Inflammatory macrophage treated with lipopolysaccharide for 1 hour (primary cell): ENCODE measurements at places on chromosomes 12 and 14.

DNA sequence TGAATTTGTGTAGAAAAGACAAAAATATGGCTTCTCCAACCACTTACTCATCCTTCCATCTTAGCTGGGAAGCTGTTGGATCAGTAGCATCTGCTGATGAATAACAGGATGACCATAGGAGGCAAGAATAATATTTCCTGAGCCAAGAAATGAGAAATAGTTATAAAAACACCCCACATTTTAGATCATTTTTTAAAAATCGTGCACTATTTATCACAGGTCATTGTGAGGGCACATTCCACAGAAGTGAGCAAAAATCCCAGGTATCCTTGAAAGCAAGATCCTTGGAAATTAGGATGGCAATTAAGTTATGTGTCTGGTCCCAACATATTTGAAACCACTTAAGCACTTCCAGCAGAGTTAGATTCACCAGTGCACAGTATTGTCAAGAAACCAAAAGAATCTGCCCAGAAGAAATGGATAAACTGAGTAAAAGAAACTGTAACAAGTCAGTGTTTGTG, 8.4 kb downstream of the FAR2 start:
- no peak for DNase-seq

GRCh38 chr12:47547077-47547476, 158.8 kb downstream of the RPAP3 start:
- DNase-seq, result peak; percentile 4

DNA sequence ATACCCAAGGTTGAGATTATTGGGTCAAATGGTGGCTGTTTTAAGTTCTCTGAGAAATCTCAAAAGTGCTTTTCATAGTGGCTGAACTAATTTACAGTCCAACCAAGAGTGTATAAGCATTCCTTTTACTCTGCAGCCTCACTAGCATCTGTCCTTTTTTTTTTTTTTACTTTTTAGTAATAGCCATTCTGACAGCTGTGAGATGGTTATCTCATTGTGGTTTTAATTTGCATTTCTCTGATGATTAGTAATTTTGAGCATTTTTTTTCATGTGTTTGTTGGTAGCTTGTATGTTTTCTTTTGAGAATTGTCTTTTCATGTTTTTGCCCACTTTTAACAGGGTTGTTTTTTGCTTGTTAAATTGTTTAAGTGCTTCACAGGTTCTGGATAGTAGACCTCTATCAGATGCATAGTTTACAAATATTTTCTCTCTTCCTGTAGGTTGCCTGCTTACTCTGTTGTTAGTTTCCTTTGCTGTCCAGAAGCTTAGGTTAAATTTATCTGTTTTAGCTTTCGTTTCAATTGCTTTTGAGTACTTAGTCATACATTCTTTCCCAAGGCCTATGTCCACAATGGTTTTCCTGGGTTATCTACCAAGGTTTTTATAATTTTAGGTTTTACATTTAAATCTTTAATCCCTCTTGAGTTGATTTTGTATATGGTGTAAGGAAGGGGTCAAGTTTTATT, 881.3 kb upstream of the SEL1L start:
- no peak for DNase-seq

DNA sequence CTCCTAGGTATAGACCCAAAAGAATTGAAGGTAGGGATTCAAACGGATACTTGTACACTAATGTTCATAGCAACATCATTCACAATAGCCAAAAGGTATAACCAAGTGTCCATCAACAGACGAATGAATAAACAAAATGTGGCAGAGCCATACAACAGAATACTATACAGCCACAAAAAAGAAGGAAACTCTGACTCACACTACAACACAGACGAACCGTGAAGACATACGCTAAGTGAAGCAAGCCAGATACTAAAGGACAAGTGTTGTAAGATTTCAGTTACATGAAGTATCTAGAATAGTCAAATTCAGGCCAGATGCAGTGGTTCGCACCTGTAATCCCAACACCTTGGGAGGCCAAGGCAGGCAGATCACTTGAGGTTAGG, 19.1 kb downstream of the CAMKK2 start:
- DNase-seq, result peak; percentile 53

DNA sequence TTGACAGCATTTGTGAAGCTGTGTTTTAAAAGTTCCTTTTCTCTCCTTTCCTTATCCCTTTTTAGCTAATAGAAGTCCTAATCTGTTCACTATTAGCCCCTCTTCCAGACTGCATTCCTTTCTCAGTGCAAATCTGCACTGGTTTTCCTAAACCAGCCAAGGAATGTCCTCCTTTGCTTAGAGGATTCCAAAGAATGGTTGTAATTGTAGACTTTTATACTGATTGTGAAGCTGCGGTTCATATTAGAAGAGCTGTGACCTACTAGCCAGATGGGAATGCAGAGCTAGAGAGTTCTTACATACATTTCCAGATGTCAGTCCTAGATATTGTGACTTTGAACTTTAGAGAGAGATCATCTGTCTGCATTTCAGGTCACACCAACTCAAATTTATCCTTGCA, 79.8 kb downstream of the MYRFL start:
- no peak for DNase-seq

GRCh38 chr12:89087876-89088275, 264.4 kb downstream of the DUSP6 start:
- DNase-seq, result no peak

- DNase-seq, result no peak
Measured at GRCh38 chr14:100327128-100327527, 4.0 kb downstream of the SLC25A47 start.

DNA sequence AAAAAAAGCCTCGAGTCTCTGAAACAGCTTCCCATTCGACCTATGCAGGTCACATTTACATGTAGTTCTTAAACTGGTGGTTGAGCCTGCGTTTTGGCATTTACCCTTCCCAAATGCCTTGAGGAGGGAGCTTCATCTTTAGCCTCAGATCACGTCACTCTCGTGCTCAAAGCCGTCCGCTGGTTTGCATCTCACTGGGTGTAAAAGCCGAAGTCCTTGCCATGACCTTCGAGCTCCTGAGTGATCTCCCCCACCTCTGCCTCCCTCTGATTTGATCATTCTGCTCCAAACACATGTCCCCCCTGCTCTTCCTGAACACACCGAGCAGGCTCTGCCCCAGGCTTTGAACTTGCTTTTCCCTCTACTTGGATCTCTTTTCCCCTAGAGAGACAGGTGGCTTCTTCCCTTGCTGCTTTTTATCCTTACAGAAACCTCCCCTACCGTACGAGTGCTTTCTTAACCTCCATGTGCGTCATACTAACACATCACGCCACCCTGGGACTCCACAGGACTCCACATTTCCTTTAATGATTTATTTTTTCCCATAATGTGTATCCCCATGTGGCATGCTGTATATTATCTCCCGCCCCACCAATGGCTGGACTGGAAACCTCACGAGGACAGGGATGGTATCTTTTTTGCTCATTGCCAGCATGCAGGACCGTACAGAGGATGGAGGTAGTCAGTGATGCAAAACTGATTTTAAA, 610.7 kb downstream of the VRK1 start:
- no peak for DNase-seq

- no peak for DNase-seq
Measured at GRCh38 chr12:108484431-108484830, 30.6 kb upstream of the FICD start.

DNA sequence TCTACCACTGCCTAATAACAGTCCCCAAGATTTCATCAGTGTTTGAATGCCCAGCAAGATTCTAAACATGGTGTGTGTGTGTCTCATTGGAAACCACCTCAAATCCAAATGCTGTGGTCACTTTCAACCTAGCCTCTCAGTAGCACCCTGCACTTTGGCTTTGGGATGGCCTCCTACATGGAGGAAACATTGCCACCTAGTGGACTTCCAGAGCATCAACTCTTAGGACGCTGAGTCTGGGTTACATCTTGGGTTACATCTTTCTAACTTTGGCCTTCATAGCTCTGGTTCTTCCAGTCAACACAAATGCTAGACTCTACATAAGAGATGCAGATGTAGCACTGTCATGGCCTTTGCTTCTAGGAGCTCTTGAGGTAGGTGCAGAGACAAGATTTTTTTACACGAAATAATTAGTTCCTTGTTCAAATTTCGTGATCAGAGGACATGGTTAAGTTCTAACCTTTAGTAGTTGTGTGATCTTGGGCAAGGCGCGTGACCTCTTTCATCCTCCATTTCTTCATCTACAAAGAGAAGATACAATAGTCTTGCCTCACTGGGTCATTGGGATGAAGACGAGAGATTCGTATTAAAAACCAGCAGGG, 113.5 kb upstream of the VASH1 start:
- peak; percentile 35 for DNase-seq

DNA sequence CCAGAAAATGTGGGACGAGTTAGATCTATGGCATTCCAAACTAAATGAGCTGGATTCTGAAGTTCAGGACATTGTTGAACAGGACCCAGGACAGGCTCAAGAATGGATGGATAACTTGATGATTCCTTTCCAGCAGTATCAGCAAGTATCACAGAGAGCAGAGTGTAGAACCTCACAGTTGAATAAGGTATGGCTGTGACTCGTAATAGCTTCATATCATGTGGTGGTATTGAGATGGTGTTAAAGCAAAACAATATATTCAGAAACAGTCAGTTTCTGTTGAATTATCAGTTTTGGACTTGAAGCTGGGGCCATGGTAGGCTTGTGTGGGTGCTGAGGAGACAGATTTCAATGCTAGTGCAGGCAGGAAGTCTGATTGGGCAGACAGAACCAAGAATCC, 213.7 kb downstream of the ESR2 start:
- no peak for DNase-seq

DNA sequence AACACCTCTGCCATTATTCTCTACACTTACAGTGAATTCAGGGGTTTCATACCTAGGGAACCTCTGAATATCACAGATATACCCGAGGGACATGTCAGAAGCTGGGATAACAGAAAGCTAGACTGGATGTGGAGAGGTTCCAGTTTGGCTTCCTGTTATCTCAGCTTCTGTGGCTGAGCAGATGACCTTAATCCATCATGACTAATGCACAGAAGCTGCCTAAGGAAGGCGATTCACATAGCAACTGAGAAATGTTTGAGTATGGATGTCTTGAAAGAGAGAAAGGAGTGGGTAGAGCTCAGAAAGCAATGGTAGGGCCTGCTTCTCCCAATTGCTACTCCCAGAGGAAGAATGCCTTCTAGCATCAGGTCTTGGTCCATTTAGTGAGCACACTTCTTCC, 187.6 kb downstream of the RMST start:
- no peak for DNase-seq

DNA sequence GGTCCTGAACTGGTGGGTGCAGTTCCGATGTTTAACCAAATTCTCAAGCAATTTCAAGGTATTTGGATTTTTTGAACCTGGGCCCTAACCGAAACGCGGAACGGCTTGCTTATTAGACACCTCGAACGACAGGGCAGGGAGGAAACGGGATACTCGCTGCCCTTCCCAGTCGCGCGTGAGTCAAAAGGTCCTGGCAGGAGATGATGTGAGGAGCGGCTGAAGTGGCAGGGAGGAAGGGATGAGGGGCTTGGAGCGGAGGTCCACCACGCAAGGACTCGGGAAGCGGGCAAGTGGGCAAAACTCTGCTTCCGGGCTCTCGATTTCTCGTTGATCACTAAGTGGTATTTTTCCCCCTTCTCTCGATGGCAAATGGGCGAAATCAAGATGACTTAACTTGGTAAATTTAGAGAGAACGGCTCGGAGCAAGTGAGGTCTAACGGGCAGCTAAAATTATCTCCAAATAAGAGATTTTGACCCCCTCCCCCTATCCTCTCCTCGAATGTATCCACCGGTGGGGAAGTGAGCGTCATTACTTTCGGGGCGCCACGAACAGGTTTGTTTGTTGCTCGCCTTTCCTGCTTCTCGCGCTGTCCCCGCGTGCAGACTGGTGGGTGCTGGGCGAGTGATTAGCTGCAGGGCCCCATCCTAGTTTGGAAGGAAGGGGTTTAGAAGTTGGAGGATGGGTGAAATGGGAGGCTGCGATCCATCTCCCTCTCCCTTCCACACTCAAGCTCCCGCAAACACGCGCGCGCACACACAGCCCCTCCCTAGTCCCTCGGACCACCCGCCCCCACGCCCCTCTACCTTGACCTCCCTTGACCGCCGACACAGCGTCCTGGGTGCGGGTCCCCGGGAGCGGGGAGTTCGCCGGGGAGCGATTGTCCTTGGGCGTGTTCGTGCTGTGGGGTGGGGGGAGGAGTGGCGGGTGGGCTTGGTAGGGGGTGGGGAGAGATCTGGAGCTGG, 986 bp upstream of the NTF3 start:
- no peak for DNase-seq

- no peak for DNase-seq
Measured at GRCh38 chr14:84409435-84409834, 1120.5 kb upstream of the FLRT2 start.

DNA sequence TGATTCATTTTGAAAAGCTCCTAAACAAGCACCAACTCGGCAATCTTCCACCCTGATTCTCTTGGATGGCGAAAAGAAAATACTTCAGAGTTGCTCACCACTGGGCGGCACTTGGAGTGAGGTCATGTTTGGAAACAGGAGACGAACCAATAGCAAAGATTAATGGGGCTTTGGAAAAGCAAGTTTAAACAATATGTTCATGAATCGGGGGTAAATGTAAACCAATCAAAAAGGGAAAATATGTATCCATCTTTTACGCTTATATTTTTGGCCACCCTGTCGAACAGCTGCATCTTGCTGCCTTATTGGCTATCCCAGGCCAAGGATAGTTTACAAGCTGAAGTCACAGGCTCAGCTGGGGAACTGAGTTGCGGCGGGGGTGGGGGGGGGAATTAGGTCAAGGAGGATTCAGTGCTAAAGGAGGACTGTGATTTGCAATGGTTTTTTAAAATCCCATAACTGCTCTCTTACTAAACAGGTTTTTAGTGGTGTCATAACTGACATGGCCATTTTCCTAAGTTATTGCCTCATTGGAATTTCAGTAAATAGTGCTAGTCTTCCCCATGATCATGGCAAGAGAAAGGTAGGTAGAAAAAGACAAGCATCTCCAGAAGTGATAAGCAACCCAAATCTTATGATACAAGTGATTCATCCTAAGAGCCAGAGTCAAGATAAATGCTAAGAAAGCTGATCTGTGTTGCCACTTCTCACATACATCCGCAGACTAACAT, 210.6 kb downstream of the PHLDA1 start:
- DNase-seq, result no peak

- peak; percentile 78 for DNase-seq
Measured at GRCh38 chr12:6959058-6959804, 8.1 kb downstream of the PTPN6 start.

DNA sequence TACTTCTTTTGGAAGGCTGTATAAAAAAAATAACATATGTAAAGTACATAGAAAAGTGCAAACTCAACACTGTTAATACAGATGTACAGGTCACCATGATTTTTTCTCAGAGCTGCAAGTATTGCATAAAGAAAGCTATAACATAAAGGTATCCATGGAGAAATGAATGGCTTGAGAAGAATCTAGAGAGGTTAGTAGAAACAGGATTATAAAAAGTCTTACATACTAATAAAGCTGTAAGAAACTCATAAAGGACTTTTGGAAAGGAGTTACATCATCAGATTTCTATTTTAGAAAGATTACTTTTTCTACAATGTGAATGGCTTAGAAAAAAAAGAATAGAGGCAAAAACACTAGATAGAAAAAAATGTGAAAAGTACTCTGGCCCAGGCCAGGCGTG, 46.4 kb downstream of the R3HDM2 start:
- no peak for DNase-seq

- DNase-seq, result no peak
Measured at GRCh38 chr12:120470150-120470784, 719 bp upstream of the SRSF9 start.
